Hematopoietic multipotent progenitor cell treated with erythropoietin and hydrocortisone succinate and interleukin-3 and kit ligand, for 6 days (in vitro differentiated cells): ENCODE measurements at places on chromosomes 13 and 19.

DNA sequence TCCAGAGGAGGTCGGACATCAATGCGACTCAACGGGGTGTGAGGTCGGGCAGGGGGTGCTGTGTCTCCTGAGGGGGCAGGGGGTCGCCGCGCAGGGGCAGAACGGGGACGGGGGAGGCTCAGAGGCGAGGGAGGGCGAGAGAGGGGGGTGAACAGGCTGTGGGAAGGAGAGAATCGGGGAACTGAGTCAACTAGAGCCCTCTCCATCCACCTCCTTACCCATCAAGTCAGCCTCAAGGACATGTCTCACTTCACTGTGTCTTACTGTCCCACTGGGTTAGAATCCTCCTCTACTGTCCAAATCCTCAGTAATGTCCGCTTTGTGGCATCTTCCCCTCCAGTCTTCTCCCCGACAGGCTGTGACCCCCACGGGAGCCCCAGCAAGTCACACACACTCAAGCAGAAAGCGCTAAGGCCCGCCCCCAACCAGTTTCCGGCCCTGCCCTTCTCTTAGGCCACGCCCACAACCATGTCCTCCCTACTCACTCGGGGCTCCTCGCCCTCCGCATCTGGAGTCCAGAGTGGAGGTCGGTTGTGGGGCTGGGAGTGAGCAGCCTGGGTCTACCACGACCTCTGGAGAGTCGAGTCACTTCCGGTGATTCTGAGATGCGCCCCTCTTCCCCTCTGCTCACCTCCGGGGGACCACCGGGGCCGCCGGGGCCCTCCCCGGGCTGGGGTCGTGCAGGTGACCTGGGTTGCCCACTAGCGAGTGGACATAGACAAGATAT, 9.3 kb downstream of the PLEKHA4 start:
- DNase-seq: peak; percentile 92

DNA sequence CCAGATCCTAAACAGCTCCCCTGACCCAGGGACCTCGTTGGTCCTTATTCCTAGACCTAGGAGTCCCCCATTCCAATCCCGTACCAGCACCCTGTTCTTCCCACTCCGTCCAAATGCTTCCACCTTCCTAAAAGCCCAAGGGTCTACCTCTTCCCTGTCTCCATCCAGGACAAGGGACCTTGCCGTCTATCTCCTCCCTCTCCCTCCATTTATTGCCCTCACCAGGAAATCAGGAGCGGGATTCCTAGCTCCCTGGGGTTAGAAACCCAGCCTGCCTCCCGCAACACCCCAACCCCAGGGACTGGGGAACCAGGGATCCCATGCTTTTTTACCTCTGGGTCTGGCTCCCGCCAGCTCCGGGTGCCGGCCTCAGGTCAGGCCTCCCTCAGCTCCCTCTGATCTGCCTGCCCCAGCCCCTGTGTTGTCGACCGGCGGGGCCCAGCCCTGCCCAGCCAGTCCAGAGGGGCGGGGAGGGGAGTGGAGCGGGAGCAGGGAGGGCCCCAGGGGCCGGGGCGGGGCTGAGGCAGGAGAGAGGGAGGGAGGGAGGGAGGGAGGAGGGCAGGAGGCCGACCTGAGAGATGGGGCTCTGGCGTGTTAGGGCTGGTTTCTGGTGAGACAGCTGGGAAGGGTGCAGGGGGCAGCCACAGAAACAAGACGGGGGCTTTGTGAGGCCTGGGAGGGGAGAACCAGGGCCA, at the start of gene B3GNT8:
Gene B3GNT8 (minus strand): TSS at position 423 of the 695 bp plus-strand sequence. CDS start 596 bp downstream, outside the sequence.
- peak; percentile 92 for DNase-seq

DNA sequence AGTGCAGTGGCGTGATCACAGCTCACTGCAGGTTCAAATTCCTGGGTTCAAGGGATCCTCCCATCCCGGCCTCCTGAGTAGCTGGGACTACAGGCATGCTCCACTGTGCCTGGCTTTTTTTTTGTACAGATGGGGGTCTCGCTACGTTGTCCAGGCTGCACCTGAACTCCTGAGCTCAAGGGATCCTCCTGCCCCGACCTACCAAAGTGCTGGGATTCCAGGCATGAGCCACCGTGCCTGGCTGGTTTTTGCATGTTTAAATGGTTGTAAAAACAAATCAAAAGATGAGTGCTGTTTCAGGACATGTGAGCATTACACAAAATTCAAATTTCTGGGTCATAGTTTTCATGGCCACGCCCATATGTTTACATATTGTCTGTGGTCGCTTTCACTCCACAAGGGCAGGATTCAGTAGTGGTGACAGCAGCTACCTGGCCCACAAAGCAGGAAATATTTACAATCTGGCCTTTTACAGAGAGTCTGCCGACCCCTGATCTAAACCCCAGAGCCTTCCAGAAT, 5.3 kb downstream of the MATK start:
- DNase-seq: no peak

GRCh38 chr19:47093254-47093653, 20.3 kb downstream of the ZC3H4 start:
- DNase-seq: no peak

DNA sequence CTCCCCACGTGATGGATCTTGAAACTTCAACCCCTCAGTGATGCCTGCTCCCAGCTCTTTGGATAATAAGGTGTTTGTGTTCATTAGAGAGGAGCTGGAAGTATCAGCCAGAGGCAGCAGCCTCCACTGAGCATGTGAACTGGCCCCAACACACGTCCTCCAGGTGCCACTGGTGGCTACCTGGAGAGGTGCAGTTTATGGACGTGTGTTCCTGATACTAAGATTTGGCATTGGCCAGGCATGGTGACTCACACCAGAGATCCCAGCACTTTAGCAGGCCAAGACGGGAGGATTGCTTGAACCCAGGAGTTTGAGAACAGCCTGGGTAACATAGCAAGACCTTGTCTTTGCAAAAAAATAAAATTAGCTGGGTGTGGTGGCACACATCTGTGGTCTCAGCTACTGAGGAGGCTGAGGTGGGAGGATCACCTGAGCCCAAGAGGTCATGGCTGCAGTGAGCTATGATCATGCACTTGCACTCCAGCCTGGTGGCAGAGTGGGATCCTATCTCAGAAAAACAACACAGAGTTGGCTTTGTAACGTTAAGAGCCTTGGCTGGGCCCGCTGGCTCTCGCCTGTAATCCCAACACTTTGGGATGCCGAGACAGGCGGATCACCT, 34.4 kb downstream of the SLC25A42 start:
- no peak for DNase-seq

DNA sequence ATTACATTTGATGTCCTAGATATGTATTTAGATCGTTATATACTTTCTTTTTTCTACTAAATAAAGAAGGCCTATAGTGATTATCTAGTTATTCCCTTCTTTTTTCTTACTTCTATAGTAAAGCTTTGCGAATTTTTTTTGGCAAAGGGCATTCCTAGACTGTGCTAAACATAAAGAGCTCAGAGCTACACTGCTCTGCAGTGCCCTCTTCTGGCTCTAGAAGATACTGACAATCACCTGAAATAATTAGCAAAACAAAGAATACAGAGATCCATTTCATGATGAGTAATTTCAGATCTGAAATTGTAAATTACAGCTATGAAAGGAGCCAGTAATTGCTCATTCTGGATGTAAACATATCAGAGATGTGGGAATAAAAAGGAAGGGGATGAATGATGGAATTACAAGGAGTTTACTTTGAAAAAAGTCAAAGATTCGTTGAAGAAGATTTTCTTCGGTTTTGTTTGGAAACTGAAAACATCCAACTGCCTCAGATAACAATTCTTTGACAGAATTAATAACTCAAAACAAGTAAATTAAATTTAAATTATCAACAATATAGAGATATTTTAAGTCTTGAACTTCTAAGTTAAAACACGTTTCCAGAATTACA, 288.5 kb downstream of the NALCN start:
- peak; percentile 67 for DNase-seq

- peak; percentile 79 for DNase-seq
These were observed 60.6 kb downstream of the NDFIP2 start for GRCh38 chr13:79541426-79542049.

- no peak for DNase-seq
These were observed 36.4 kb downstream of the EPS15L1 start for GRCh38 chr19:16435238-16435917.

DNA sequence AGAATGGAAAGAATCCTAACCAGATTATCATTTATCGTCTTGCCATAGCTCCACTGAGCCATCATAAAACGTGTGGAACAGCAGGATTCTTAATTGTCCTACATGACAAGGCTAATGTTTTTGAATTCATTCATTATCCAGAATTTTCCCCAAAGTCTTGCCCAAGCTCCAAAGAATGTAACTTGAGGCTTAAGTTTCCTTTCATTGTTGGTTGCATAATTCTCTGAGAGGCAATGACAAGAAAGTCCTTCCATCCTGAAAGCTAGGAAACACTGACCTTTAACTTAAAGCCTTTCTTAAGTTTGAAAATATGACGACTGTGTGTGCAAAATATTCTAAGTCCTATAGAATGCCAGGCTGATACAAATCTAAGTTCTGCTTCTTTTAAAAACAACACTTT, 546.1 kb downstream of the SUCLA2 start:
- no peak for DNase-seq

DNA sequence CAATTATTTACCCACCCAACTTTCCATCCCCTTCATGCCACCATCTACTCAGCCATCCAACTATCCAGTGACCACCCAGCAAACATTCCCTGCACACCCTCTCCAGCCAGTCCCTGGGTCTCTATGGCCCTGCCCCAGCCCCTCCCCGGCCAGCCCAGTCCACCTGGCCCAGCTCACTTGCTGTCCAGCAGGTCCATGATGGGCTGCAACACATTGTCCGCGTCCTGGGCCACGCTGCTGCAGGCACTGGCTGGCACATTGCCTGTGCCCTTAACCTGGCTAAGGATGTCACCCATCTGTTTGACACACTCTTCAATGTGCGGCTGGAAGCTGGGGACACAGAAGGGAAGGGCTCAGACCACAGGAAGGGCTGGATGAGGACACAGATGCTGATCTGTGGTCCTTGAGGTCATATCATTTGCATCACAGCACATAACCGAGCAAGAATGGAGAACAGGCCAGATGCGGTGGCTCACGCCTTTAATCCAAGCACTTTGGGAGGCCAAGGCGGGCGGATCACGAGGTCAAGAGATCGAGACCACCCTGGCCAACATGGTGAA, 61.6 kb downstream of the UNC13A start:
- peak; percentile 24 for DNase-seq

GRCh38 chr13:25988661-25989060, 63.2 kb downstream of the SHISA2 start:
- no peak for DNase-seq

DNA sequence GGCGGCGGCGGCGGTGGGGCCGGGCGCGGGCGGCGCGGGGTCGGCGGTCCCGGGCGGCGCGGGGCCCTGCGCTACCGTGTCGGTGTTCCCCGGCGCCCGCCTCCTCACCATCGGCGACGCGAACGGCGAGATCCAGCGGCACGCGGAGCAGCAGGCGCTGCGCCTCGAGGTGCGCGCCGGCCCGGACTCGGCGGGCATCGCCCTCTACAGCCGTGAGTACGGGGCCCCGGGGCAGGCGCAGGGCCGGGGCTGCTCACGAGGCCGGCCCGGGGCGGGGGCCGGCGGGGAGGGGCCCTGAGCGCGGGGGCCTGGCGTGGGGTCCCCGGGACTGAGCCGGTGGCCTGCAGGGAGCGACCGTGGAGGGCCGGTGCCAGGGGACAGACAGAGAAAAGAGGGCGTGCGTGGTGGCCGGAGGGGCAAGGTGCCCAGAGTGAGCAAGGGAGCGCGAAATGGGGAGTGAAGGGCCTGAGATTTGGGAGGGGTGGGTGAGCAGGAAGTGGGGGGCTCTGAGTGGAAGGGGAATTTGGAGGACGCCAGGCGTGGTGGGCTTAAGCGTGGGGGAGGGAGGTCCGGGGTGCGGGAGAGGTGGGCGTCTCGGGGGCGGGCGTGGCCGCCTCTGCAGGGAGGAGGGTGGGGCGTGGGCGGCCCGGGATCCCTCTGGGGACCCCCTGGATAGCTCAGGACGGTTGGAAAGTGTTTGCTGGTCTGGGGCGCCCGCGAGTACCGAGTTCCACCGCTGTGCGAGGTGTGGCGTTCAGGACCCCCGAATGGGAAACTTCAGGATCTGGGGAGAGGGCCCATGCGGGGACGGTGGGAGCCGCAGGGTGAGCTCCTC, 575 bp downstream of the CARM1 start:
- DNase-seq: peak; percentile 27

DNA sequence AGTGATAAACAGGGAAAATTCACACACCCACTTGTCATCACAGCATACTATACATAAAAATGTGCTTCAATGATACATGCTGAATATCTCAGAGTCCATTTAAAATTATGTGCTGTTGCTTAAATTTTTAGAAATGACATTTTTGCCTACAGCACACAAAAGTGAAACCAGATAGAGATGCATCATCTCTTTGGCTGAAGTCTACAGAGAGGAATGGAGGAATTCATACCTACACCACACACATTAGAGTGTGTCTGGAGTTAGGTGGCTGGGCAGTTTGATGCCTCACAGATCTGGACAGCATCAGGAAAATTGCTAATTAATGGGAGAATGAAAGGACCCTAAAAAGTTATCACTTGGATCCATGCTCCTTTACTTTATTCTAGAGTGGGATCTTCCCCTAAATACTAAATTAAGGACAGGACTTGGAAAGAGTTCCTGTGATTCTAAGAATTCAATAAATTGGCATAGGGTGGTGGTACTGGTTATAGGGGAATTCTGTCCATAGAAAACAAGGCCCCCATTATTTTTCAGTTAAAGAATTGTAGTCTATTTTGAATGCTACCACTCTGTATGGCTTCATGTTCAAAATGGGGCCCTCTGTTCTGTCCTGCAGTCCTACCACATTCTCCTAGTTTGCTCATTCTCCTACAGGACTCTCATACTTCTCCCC, 41.3 kb downstream of the RCBTB2 start:
- no peak for DNase-seq

DNA sequence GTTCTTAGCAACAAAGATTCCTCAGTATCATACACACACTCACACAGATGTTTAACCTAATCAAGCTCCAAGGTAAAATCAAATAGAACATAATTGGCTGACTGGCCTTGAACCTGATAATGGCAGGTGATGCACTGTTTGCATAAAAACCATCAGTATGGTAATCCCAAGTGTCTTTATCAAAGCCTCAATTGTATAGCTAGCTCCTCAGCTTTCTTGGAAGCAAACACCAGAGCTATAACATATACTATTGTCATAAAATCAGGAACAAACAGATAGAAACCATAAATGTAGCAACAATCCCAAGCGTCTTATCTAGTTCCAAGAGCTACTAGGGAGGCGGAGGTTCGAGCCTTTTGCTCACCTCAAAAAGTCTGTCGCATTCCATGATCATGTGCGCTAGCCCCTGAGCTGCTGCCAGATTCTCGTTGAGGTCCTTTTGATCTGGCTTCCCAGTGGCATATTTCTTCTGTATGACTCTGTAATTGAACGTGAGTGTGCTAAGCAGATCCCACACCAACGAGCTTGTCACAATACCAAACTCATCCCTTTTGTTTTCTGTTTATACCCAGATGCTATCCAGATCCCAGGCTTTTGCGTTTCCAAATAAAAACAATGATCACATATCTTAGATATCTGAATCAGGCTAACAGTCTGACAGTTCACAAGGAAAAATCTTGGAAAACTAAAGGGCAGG, 95.3 kb downstream of the KL start:
- DNase-seq: no peak
